ENCODE measurements at places on chromosomes 5 and 9.

DNA sequence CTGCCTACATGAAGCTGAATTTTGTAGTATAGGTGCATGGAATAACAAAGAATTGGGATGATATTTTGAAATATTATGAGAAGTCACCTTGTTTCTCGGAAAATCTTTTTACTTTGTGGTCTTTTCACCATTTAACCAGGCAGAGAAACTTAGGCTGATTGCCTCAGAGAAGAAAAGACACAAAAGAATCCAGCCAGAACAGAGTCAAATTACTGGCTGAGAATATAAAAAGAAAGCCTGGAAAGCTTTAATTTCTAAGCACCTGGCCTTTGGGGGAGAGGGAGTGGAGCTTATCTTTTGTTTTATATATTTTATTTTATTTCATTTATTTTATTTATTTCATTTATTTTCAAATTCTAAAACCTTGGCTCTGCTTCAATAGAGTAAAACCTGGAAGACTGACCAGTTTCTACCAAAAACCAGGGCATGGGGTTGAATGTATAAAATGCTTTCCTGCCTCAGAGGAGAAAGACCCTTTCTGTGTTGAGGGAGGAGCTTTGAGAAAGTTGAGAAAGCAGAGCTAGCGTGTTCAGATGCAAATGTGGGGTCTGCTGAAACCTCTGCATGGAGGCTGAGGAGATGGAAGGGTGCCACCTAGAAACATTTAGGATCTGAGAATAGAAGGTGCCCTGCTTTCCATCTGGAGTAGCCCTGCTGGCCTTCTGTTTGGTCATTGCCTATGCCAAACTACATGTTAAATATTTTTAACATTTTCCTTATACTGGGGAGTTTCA lies 81.6 kb downstream of the NREP start:
- DNase-seq, result no peak

GRCh38 chr5:122944051-122944450 lies 92.5 kb downstream of the PPIC start:
- DNase-seq, result no peak

DNA sequence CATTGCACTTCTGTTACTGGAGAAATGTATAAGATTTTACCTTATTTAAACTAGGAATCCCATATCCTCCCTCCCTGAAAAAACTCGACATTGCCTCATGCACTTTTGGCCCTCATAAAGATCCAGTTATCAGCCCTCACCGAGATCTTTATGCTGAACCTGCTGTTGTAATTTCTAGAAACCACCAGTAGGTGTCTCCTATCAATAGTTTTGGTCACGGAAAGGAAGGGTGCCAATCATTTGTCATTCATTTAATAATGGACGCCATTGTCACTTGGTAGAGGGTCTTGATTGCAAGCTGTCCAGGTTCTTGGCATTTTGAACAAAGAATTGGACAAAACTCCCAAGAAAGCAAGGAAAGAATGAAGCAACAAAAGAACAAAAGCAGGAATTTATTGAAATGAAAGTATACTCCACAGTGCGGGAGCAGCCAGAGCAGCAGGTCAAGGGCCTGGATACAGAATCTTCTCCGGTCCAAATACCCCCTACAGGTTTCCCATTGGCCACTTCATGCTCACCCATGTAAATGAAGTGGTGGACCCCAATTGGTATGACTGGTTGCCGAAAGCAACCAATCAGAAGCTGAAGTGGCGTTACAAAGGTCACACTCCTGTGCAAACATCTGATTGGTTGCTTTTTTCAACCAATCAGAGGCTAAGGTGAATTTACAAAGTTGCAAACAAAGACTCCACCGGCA lies 524.3 kb downstream of the PSAT1 start:
- no peak for DNase-seq

- no peak for DNase-seq
These were observed 769 bp upstream of the LYRM7 start for GRCh38 chr5:131169810-131170539.

DNA sequence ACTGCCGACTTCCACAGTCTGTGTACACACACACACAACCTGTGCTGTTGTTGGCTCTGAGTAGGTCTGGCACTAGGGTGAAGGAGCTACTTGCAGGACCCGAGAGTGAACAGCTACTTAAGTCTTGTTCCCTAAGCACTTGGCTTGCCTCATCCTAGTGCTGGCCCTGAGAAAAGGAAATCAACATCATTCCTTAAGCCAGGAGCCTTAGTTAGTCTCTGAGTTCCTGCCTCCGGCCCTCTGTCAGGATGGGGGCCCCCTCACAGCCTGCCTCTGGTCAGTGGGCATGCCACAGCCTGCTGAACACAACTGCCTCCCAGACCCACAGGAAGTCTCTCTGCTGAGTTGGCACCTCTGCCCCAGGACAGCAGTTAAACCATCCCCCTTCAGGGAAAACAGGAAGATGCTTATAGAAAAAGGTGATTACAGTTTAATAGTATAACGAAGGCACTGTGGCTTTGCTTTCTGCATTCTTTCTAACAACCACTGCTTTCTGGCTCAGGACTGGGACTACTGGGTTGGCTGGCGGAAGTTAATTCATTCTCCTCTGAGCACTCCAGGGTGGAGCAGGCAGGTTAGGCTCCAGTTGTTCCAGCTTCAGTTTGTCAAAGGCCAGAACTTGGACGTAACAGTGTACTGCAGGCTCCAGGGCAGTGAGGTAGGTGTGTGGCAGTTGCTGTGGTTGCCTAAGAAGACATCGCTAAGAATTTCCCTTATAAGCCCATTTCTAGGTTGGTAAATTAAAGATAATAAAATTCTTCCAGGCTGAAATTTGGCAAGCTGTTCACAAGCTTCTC lies 2.8 kb downstream of the MAMDC2 start:
- no peak for DNase-seq

DNA sequence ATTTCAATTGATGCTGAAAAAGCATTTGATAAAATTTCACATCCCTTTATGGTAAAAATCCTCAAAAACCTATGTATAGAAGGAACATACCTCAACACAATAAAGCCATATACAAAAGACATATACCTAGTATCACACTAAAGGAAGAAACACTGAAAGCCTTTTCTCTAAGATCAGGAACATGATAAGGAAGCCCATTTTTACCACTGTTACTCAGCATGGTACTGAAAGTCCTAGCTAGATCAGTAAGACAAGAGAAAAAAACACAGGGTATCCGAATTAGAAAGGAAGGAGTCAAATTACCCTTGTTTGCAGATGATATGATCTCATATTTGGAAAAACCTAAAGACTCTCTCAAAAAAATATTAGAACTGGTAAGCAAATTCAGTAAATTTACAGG lies 350.2 kb upstream of the PDE4D start:
- DNase-seq, result no peak

DNA sequence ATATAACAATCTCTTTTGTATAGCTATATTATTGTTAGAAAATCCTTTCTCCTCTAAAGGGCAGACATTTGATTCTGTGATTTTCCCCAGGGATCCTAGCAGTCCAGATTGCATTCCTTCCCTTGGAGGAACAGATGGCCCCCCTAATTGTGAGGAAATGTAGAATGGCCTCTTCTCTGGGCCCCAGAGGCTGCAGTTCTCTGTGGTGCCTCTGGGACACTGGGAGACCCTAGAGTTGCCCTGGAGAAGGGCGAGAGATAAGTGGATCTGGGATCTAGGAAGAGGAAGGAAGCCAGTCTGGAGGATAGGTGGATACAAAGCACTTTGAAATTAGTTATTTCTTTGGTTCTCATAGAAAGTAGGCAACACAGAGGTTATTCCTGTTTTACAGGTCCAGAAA lies 1.9 kb upstream of the HINT2 start:
- DNase-seq, result no peak

DNA sequence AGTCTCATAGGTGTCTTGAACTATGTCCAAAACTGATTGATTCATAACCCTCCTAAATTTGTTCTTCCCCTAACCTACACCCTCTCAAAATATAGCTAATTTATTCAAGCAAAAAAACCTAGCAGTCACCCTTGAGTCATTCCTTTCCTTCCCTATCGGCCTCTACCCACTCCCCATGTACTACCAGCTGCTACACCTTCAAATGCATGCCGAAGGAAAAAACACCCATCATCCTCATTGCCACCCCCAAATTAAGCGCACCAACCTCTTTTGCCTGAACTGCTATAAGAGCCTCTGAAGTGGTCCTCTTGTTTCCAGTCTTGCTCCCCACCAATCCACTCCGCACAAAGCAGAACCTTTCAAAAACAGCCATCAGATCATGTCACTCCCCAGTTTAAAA lies 12.6 kb downstream of the LIFR start:
- no peak for DNase-seq

DNA sequence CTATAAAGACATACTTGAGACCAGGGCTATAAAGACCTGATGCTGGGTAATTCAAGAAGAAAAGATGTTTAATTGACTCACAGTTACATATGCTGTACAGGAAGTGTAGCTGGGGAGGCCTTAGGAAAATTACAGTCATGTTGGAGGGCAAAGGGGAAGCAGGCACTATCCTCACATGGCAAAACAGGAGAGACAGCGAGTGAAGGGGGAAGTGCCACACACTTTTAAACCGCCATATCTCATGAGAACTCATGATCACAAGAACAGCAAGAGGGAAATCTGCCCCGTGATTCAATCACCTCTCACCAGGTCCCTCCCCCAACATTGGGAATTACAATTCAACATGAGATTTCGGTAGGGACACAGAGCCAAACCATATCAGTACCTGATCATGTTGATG lies 89.9 kb upstream of the ADAMTSL1 start:
- DNase-seq, result no peak

- no peak for DNase-seq
These were observed 67.0 kb downstream of the CETN3 start for GRCh38 chr5:90342576-90342975.

- DNase-seq, result no peak
These were observed 270.2 kb upstream of the KLF4 start for GRCh38 chr9:107759823-107760166.

- DNase-seq, result no peak
These were observed 194.5 kb upstream of the RIOK2 start for GRCh38 chr5:97377582-97377981.

DNA sequence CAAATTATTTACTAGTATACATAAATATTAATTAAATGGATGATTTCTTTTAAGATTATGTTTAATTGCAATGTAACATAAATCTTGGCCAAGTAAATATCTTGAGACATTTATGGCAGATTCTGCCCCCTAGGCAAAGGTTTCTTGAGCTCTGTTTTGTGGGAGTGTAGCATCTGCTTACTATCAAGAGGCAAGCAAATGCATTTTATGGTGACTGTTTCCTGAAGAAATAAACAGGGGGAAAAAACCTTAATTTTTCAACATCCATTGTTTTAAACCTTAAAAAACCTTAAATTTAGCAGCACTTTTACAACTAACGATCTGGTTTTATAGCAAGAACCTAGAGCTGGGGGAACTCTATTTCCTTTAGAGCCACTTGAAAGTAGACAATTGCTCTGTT lies 25.7 kb upstream of the FREM1 start:
- no peak for DNase-seq

DNA sequence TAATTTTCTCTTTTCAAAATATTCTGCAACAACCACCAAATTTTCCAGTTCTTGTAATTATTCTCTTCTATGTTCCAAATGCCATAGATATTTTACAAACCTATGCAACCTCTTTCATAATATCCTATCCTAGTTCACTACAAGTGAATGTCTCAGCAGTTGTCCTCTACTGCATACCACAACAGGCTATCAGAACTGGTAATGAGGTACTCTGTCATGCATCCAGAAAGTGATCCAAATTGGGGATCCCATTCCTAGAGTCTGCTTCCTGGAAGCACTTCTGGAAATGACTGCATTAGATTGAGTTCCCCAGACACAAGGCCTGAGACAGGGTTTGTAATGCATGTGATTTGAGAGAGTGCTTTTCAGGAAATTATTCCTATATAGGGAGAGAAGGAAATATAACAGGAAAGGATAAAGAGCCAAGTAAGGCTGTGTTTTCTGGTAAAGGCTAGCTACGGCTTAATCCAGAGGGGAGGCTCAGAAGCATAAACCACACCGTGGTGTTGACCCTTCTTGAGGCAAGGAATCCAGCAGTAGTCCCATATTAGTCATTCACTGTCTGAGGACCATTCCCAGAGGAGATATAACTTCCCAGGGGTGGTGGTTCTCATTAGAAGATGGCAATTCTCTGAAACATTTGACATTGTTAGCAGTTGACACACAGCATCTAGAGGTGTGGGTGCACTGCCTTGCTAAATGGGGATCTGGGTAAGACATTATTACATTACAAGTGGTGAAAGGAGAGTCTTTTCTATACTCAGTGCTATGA lies 80.3 kb upstream of the FST start:
- DNase-seq, result no peak

GRCh38 chr9:127974769-127975261 lies 6.0 kb downstream of the EEIG1 start:
- DNase-seq, result no peak

All from 8988T (cell line).